Activated CD4-positive, alpha-beta T cell treated with anti-CD3 and anti-CD28 coated beads for 1 hour (primary cell): ENCODE measurements at places on chromosomes 4 and X.

DNA sequence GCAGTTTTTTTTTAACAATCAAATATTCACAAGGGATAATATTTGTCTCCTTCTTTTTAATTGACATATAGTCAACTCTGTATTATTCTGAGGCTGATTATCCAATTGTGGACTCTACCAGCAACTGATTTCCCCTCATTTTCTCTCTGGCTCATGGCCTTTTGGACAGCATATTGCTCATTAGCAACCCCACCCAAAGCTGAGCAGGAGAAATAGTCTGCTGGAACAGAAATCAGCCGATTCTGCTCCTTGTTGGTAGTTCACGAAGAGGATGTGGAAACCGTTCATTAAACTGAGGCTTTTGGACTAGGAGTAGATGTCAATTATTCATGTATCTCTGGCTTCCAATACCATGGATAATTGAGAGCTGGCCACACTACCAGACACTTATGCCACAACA is 428.4 kb upstream of the INTU start:
- no peak for DNase-seq

- DNase-seq = no peak
Measured at GRCh38 chrX:20151689-20152088, 10.1 kb upstream of the EIF1AX start.

DNA sequence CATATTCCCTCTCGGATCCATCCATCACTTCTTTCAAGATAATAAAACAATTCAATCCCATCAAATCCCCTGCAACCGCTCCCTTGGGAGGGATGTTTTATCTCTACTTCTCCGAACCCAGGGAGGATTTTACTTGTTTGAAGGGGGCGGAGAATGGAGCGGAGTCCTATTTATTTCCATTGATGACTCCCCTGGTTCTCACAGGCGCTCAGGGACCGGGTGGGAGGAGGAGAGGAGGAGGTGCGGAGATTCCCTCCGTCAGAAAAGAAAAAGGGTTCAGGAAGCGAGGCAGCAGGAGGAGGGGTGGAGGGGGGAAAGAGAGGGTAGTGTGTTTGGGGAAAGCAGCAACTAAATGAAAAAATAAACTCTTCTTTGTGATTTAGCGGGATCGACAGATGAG is 2.1 kb downstream of the NDNF start:
- no peak for DNase-seq

- DNase-seq = no peak
Measured at GRCh38 chr4:24470666-24471485, 113.5 kb downstream of the DHX15 start.

GRCh38 chr4:147617173-147617840 is at the start of gene TMEM184C:
TSS of gene TMEM184C (plus strand) at chr4:147617397. CDS start at chr4:147617957, 560 bp downstream.
- peak; percentile 96 for DNase-seq

DNA sequence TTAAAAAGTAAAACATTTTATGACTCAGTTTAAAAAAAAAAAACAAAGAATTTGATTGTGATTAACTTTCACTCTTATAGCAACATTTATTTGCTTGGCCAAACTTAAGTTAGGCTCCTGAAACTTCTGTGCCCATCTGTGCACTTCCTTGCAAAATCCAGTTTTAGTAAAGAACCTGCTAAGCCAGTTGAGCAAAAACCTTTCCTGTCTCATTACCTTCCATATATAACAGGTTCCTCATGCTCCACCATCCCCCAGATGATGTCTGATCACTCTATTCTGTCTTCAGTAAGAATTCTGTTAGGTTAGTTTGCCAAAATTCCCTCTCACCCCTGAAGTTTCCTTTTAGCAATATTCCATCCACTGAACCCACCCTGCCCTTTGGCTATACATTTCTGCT is 1200.5 kb downstream of the C4orf33 start:
- no peak for DNase-seq

DNA sequence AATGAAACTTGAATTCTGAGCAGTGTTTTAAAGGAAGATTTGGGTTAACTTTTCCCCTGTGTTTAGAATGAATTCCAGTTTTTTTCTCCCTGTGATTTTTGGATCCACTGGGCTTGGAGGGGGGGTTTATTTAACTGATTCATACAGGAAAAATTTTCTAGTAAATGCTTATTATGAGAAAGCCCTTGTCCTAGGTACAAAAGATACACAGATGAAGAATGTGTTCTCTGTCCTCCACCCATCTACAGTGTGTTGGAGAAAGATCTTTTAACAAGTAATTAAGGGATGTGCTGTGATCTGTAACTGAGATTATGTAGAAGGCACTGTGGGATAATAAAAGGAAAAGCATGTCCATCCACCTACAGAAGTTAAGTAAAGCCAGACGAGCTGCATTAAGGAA is 103.9 kb downstream of the STIM2 start:
- no peak for DNase-seq

- peak; percentile 63 for DNase-seq
Measured at GRCh38 chrX:70133303-70134115, at the start of gene IGBP1. TSS of gene IGBP1 (plus strand) at chrX:70133447. CDS start at chrX:70133948, 501 bp downstream.

DNA sequence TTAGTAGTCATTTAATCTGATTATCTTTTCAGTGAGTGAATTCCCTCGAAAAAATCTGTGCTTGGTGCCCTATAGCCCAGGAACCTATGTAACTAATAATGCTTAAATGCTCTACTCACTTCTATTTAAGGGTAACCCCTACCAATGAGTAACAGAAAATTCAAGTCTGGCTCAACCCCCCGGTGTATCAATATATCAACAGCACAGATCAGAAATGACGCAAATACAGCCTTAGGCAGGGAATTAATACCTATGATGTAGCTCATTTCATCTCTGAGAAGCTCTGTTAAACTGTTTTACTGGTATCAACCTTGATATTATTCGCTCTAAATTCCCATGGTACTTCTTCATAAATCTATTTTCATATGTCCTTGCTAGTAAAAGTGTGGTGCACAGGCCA is 28.6 kb downstream of the PDGFC start:
- no peak for DNase-seq

GRCh38 chr4:159855731-159856130 is 752.9 kb downstream of the RAPGEF2 start:
- DNase-seq = no peak

DNA sequence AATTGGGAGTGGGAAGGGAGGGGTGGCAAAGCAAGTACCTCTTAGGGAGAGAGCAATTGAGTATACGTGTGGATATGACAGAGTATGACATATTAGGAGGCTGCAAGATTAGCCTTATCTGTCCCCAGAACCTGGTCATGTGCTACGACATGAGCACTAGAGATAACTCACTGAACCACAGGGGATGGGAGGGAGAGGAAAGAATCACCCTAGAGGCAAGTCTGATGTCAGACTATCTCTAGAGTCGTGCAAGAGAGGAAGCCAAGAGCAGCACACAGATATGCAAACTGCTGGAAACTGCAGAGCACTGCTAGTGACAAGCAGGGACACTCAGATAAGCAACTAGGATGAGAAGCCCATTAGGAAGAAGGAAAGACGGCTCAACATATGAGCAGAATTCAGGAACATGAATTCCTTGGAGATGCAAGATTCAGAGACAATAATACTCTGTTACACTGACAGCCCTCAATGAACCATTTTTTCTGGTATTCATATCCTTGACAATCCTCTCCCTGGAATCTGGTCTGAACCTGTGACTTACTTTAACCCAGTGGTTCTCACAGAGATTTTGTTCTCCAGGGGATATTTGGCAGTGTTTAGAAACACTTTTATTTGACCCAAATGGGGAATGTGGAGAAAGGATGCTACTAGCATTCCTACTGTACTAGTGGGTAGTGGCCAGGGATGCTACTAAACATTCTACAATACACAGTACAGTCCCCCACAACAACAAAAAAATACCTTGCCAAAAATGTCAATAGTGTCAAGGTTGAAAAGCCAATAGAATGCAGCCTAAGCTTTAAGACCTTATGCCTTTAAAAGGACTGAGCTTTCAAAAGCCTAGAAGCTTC is 84.0 kb upstream of the BMP2K start:
- DNase-seq = no peak

DNA sequence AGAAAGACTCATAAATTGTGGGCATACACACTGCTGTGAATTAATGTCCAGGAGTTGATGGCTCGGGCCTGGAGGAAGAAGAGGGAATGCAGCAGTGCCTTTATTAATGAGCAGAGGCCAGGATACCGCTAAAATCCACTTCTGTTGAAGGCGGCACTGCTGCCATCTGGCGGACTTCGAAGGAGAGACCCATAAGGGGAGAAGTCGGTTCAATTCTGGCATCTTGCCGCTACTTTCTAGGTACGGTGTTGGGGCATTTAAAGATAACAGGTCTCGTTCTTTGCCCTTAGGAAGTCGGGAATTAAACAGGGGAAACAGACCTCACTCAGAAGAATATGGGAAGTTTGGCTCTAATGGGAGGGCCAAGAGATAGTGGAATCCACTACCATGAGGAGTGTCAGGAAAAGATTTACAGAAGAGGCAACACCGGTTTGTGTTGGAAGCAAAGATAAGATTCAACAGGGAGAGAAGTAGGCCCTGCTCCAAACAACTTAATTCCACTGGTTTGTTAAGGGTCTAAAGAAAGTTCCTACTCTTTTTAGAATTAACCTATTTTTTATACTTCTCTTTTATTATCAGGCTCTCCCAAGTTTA is 133.6 kb upstream of the GIMD1 start:
- DNase-seq = no peak

DNA sequence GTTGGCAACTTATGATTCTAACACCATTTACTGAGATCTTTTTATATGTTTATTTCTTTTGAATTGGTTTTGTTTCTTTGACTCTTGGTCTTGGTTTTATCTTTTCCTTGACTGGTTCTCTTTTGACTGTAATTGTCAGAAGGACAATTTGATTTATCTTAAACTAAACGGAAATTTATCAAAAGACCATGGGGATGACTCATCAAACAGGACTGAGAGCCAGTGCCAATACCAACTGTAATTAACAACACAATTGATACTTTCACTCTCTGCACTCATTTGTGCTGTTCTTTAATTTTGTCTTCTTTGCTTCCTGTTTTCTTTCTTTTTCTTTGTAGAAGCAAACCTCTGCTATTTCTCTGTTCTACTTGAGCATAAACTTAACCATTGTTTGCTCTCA is 776.8 kb downstream of the CCSER1 start:
- DNase-seq = no peak

- no peak for DNase-seq
Measured at GRCh38 chr4:35541888-35542213, 702.5 kb downstream of the ARAP2 start.

- no peak for DNase-seq
Measured at GRCh38 chr4:15799701-15800100, 21.6 kb downstream of the CD38 start.

GRCh38 chr4:25345744-25346143 is 31.3 kb upstream of the ANAPC4 start:
- no peak for DNase-seq

- DNase-seq = no peak
Measured at GRCh38 chr4:93303440-93303839, 525.1 kb upstream of the ATOH1 start.

DNA sequence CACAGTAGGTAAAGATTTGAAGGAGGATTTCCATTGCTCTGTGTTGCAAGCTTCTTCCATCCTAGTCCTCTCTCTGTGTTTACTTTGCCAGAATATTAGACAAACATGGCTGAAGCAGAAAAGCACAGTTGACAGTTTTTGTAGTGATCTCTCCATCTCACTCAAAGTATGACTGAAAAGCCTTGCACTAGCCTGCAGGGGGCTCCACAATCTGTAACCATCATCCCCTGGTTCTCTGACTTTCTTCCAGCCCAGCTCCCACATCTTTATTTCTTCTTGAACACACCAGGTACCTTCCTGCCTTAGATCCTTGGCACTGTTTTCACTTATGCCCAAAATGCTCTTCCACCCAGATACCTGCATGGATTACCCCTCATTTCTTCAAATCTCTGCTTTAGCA is 34.1 kb upstream of the HHIP start:
- no peak for DNase-seq

DNA sequence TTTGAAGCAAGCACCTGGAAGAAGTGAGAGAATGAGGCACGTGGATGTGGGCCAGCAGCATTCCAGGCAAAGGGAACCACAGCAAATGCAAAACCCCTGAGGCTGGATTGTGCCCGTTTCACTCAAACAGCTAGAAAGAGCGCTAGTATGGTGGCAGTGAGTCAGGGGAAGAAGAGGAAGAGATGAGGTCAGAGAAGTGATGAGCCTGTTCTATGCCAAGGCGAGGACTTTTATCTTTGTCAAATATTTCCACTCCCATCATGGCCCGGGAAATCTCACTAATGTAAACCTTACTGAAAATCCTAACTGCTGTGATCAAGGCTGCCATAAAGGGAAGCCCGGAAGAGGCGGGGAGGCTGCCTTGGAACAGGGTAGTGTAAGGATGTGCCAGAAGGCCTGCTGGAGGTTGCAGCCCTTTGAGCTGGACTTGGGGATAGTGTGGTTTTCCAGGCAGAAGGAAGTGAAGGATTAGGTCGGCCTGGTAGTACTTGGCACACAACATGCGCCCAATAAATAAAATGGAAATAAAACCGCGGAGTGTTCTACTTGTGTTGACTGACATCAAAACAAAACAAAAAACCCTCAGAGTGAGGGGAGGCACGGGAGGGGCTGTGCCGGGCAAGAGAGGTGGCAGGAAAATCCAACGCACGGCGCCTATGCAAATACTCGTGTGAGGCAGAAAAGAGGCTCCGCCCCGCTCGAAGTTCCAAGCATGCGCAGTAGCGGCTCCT is 1.2 kb upstream of the CDK16 start:
- DNase-seq = no peak

DNA sequence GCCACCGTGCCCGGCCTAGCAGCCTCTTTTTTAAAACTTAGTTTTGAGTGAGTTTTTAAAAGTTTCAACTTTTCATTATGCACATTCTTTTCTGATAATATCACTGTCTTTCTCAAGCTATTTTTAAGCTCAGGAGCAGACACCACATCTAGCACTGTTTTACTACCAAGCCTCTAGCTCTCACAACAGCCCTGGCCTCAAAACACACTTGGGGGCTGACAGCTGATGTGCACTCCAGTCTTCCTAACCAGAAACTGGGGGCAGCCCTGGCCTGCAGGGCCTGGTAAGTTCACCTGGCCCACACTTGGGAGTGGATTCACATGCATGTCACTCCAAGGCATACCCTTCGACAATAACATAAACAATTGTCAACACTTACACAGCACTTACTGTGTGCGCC is 34.0 kb downstream of the CENPU start:
- DNase-seq = no peak

GRCh38 chr4:127604949-127605709 is 27.6 kb upstream of the INTU start:
- no peak for DNase-seq
